ENCODE measurements at places on chromosomes 12 and 14.

DNA sequence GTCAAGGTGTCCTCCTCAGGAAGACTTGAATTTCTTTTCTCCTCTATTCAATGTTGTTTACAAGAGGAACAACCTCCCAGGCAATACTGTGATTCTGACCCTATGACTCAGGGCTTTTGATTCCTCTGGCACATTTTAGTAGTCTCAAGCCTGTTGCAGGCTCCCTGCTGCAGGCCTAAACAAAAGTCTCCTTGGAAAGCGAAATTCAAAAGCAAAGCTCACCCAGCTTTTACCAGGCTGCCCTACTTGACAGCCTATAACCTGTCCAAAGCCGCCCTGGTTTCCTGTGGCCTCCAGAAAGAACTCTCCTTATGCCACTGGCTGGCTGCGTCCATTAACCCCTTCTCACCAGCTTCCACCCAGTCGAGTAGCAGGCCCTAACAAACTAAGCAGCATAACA, 11.6 kb downstream of the FGD6 start:
- no peak for DNase-seq

- DNase-seq: no peak
Measured at GRCh38 chr12:25939606-25940005, 18.9 kb upstream of the RASSF8 start.

GRCh38 chr14:96961895-96962294, 164.7 kb downstream of the VRK1 start:
- DNase-seq: no peak

DNA sequence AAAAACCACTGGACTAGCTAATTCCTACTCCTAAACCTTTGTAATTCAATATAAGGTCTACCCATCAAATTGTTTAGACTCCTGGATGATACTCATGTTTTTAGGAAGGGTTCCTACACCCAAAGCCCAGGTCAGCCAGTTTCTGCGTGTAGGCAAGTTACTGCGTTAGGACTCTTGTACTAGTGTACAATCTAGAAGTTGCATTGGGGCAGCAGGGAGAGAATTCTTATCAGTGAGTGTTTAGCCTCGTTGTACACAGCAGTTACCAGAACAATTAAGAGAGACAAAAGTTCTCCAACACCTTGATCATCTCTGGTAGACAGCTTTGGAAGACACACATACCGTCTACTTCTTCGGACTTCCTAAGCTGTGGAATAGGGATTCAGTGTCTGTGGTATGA, 29.2 kb downstream of the FBXL14 start:
- no peak for DNase-seq

DNA sequence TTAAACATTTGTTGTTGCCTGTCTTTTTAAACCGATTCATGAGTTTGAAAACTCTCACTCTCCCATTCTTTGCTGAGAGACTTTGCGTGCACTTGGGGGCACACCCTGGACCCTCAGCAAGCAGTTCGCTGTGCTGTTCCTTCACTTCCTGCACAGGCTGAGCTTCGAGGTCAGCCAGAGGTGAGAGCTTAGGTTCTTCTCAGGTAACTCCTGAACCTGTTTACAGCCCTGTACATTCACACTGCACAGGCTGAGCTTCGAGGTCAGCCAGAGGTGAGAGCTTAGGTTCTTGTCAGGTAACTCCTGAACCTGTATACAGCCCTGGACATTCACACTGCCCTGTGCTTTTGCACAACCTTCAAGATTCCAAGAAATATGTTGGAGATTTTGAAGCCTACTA, 9.8 kb upstream of the CLECL1 start:
- peak; percentile 53 for DNase-seq

- no peak for DNase-seq
Measured at GRCh38 chr14:58865514-58866281, 227.9 kb downstream of the DACT1 start.

DNA sequence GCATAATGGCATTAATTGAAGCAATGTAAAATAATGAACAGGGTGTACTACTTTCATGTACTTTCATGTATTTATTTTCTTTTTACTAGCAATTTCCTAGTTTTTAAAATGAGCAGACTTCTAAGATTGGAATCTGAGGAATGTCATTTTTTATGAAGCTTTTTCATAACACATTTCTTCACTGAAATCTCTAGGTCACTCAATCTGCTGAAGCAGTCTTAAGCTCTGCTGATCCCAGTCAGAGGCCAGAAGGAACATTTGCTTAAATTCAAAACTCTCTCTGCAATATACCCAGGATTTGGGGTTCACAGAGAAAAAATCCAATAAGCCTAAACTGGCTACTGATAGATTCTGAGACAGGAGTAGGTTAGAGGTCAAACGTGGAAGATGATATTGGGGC, 73.6 kb upstream of the CNTN1 start:
- DNase-seq: no peak

- DNase-seq: peak; percentile 52
Measured at GRCh38 chr14:24436355-24437019, 6.1 kb downstream of the SDR39U1 start.

DNA sequence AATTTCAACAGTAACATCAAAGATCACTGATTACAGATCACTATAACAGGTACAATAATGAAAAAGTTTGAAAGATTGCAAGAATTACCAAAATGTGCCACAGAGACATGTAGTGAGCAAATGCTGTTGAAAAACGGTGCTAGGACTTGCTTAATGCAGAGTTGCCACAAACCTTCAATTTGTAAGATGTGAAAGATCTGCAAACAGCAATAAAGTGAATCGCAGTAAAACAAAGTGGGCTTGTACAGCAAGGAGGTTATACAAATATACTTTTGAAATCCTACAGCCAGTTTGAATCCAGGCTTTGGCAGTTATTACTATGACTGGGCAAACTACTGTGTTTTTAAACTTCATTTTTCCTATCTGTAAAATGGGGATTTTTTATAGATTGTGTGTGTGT, 1.0 kb upstream of the PLEKHA5 start:
- DNase-seq: no peak

DNA sequence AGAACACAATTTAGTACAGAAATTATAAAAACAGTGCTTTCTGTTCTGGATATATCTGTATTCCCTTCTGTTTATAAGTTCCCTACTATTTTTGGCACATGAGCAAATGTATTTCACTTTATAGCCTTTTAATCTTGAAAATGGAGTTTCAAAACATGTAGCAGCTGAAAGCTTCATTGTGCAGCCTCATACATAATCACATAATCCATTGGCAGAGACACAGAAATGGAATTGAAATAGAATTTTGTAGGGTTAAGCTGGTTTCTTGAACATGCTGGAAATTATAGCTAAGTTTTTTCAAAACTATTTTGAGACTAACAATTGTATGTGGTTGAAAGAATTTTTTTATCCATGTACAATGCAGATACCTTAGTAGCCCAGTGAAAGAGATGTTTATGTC, 614.3 kb upstream of the MDGA2 start:
- DNase-seq: no peak

GRCh38 chr14:77303417-77304156, 17.1 kb downstream of the POMT2 start:
- DNase-seq: no peak

- no peak for DNase-seq
Measured at GRCh38 chr12:98612696-98613334, 19.3 kb downstream of the SLC25A3 start.

GRCh38 chr14:22379727-22380126, 209.3 kb downstream of the DAD1 start:
- DNase-seq: no peak

GRCh38 chr12:1592444-1593173, 1.8 kb downstream of the FBXL14 start:
- peak; percentile 77 for DNase-seq

GRCh38 chr12:29551812-29552211, 54.3 kb upstream of the OVCH1 start:
- no peak for DNase-seq

DNA sequence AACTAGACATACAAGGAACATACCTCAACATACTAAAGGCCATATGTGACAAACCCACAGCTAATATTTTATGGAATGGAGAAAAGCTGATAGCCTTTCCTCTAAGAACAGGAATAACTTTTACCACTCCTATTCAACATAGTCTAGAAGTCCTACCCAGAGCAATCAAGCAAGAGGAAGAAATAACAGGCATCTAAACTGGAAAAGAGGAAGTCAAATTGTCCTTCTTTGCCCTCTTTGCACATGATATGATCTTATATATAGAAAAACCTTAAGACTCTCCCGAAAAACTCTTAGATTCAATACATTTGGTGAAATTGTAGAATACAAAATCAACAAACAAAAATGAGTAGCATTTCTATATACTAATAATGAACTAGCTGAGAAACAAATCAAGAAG, 110.0 kb downstream of the ATP23 start:
- DNase-seq: no peak

GRCh38 chr14:69812711-69813110, 15.7 kb upstream of the SLC10A1 start:
- no peak for DNase-seq

DNA sequence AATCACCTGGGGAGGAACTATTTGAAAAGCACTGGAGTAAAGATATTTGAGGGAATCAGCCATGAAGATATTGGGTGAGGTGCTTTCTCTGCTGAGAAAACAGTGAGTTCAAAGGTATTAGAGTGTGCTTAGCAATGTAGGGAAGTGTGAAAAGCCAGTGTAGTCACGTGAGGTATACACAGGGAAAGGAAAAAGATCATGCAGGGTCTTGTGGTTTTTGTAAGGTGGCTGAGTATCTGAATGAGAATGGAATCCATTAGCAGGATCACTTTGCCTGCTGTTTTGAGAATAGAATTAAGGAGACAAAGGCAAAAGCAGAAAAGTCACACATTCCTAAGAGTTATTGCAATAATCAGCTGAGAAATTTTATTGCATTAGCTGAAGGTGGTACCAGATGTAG, 193.0 kb downstream of the PIK3C2G start:
- no peak for DNase-seq

- no peak for DNase-seq
Measured at GRCh38 chr14:59254146-59254910, 65.9 kb downstream of the DAAM1 start.

DNA sequence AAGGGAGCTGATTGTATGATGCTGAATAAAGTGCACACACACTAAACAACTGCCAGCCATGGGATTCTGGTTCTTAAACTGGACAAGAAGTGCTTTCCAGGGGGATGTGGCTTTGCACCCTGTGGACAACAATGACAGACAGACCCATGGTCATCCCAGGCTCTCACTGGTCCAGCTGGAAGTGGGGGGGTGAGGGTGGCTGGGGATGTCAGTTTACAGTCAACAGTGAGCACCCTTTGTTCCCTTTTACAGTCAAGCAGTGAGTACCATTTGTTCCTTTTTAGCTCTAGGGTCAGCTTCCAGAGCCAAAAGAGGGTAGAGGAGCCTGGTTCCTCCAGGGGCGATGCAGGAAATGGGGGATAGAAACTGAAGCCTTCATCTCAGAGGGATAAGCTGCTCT, 100.7 kb downstream of the SMOC1 start:
- DNase-seq: no peak

DNA sequence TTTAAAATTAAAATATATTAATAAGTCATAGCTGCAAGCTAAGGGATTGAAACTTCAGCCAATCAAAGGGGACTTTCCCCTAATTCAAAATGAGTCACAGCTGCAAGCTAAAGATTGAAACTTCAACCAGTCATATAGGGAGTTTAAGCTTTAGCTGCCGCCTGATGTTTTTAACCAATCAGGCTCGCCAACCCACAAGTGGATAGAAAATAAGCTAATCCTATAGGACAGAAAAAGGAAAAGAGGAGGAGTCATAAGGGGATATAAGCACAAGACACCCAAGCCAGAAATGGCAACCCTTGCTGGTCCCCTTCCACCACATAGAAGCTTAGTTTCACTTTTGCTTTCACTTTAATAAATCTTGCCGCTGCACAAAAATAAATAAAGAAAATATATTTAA, 1154.6 kb downstream of the GALC start:
- DNase-seq: no peak

DNA sequence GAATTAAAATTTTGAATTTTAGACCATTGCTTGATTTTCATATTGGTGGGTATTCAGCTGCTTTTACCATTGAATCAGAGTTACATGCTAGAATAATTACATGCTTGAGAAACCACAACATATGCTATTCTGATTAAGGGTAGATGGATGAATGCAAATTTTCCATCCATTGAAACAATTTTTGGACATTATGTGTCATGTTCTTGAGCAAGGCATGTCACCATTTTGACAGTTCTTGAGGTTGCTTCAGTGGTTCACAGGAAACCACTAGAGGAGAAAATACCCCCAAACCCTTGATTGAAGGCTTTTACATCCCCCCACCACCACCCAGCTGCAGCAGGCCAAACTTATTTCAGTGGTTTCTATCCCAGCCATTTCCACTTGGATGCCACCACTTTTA, 13.5 kb downstream of the UBR7 start:
- no peak for DNase-seq

DNA sequence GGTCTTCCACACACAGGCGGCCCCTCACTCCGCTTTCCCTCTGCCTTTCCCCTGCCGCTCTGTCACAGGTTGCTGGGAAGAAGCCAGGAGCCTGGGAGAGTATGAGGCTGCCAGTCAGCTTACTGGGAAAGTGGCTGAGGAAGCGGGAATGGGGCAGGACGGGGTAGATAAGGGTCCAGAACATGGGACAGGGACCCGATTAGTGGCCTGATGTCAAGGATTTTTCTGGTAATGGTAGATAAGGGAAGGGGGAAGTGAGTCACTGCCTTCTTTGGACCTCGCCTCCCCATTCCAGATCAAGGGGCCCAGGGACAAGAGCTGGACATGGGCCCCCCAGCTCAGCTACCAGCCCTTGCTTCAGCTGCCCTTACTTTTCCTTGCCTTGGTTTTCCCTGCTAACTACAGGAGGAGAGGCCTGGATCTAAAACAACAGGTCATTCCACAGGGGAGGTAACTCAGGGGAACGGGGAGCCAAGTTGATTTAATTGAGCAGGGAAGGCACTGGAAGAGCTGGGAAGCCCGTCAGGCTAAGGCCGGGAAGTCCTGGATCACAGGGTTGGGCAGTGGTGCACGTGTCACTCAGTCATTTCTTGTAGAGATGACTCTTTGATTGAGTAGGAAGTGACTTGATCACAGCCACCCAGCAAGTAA, 3.5 kb upstream of the LPAR5 start:
- no peak for DNase-seq

- DNase-seq: no peak
Measured at GRCh38 chr12:127823801-127824200, 443.2 kb upstream of the TMEM132C start.

GRCh38 chr12:25970082-25970481, 11.6 kb downstream of the RASSF8 start:
- DNase-seq: no peak
